Left lobe of liver (tissue), 2 donors: ENCODE measurements at places on chromosomes 5 and 9.

- peak; percentile 59 for DNase-seq
Measured at GRCh38 chr9:109320331-109320741, 523 bp downstream of the EPB41L4B start.

GRCh38 chr5:675871-676698 lies 17.1 kb downstream of the TPPP start:
- DNase-seq: no peak

GRCh38 chr9:136135326-136136126 lies 16.9 kb upstream of the TMEM250 start:
- DNase-seq: no peak

GRCh38 chr5:78522476-78523260 lies 125.9 kb downstream of the LHFPL2 start:
- DNase-seq: no peak

- no peak for DNase-seq
Measured at GRCh38 chr9:37085233-37085632, 35.1 kb upstream of the ZCCHC7 start.

- DNase-seq: no peak
Measured at GRCh38 chr5:152288917-152289595, 116.0 kb downstream of the NMUR2 start.
